ENCODE measurements at places on chromosomes 1 and 21.
A peak's percentile ranks its signal among the peaks of the same experiment; 100 is the strongest.

DNA sequence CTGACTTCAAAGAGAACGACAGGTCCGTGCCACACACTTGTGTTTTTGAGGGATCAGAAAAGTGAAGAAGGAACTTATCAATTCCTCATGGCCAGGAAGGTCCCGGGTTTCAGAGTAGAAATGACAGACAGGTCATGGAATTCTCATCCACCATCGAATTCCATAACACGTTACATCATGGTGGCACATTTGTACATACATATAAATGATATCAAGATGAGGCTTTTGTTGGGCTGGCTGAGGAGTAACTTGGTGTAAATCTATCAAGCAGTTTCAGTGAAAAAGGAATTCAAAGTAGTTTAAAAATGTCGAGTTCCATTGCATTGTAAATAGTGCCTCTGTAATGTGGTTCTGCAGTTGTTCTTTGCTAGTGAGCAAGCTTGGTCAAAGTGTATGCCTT, 22.9 kb upstream of the GNPAT start:
- DNase-seq = no peak

GRCh38 chr1:61098333-61098732, 16.0 kb downstream of the NFIA start:
- no peak for DNase-seq

GRCh38 chr1:35554266-35555211, 2.7 kb downstream of the KIAA0319L start:
- DNase-seq = no peak

GRCh38 chr1:236000781-236001180, 64.1 kb downstream of the NID1 start:
- DNase-seq = no peak

DNA sequence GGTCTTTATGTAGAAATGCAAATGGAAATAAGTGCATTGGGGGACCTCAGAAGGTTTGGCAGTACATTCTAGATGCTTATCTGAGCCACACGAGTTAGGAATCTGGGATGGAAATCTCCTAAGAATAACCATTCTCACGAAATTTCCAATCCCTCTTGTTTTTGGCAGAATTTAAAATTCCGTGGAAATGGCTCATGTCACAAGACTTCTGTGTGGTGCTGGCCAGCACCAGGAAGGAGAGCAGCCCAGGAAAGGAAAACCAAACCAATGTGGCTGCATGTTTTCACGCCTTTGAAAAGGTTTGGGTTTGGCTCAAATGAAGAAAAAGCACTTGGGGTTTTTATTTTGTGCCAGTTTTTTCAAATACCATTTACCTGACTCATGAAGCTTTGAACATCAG, 80.1 kb upstream of the KCNK2 start:
- no peak for DNase-seq

- no peak for DNase-seq
Observed at GRCh38 chr1:101407505-101408211, 170.8 kb downstream of the S1PR1 start.

DNA sequence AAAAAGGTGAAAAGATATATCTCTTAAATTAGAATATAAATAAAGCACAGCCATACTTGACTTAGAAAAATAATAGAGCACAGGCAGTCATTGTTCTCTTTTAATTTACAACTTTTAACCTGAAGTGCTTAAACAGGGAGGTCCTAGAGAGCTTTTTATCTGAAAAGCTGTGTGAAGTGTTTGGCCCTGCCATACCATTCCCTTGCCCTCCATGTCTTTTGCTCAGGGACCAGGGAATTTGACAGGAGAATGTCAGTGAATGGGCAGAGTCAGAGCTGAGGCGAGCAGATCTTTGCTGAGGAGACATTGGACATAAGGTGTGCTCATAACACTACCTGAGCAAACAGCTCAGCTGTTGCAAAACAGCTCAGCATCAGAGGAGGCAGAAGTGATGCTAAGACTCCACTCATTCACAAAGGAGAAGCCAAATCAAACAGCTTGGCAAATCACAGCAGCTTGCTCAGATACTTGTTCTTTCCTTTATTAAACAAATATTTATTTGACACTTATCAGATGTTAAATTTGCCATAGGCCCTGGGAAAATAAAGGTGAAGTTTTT, 14.9 kb upstream of the MGST3 start:
- DNase-seq = no peak

DNA sequence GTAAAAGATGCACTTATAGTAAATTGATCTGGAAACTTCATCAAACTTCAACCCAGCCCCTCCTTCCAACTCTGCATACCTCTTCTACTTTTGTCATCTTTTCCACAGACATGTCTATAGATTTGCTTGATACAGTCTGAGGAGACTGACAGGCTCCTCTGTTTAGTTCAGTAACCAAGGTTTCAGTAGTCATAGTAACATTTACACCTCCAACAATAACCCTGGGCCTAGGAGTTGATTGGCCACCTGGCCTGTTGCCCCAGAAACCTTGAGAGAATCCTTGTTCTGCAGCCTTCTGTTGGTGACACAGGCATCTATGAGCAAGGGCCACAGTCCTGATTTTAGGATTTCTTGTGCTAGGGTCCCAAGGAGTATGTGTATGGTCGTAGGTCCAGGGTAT, at the start of gene CFAP141:
Gene CFAP141, minus strand, starts transcription at position 138 of the 400 bp plus-strand sequence. Its CDS starts 26 bp downstream, at position 112.
- peak; percentile 32 for DNase-seq

DNA sequence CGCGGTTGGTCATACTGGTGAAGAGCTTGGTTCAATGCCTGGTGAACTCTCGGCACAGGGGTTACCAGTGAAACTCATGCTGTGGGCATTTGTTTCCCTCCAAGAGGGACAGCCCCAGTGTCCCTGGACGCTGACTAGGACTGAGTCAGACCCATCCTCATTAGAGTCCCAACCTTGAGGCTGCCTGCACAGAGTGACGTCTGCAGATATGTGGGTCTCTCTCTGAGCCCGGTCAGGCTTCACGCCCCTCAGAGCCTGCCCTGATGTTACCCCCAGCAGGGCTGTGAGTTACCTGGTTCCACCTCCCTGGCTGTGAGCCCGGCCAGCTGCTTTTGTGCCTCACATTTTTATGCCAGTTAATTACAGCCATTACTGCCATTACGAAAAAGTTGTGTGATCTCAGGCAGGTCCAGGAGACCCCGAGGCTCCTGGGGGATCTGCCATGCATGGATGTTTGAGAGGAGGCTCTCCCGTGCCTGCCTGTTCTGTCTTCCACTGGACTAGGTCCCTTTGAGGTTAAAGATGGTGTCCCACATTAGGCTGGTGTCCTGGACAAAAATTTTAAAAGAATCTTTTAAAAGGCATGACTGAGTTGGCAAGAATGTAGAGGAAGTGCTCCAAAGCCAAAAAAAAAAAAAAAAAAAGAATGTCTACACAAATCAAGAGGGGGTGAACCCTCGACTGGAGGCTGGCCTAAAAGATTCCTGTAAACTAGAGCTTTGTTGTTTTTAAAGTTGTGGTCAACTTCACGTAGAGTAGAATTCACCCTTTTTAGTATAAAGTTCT, 36.6 kb upstream of the PADI1 start:
- DNase-seq = no peak

- no peak for DNase-seq
Observed at GRCh38 chr1:172929006-172929405, 121.7 kb downstream of the TNFSF18 start.

GRCh38 chr1:109404838-109405237, 7.1 kb upstream of the SORT1 start:
- no peak for DNase-seq

- peak; percentile 93 for DNase-seq
Observed at GRCh38 chr1:223870617-223871574, 25.1 kb upstream of the TP53BP2 start.

- DNase-seq = no peak
Observed at GRCh38 chr1:5473268-5473667, 519.0 kb downstream of the NPHP4 start.

GRCh38 chr21:44074315-44074958, 32.8 kb upstream of the PWP2 start:
- no peak for DNase-seq

GRCh38 chr1:15400627-15401026, 9.1 kb upstream of the EFHD2 start:
- DNase-seq = no peak

DNA sequence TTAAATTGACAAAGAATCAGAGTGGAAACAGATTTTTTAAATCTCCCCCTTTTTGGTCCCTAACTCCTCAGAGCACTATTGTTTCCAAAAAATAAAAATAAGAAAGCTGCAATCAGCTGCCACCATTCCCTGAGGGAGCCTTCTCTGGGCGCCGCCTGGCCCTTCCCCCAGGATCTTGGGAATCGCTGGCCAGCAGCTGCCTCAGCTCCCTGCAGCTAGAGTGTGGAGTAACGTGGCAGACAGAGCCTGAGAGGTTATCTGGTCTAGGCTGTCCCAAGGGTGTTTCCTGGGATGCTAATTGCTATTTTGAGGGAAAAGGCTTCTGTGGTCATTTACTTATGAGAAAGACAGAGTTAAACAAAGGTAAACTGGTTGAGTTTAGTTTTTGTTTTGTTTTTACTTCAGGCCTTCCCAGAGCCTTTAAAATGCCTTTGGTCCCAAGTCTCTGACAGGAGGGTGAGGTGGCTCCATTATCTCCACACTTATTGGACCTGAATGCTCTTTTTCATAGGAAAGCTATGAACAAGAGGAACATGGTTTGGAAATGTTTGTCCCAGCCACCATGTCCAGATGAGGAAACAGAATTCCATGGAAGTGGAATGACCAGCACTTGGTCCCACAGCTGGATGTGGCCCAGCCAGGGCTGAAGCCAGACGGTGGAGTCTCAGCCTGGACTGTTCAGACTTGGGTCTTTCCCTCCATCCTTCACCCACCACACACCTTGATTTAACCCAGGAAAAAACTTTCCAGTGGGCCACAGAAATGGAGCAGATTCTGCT, 14.1 kb upstream of the KIAA1614 start:
- no peak for DNase-seq

DNA sequence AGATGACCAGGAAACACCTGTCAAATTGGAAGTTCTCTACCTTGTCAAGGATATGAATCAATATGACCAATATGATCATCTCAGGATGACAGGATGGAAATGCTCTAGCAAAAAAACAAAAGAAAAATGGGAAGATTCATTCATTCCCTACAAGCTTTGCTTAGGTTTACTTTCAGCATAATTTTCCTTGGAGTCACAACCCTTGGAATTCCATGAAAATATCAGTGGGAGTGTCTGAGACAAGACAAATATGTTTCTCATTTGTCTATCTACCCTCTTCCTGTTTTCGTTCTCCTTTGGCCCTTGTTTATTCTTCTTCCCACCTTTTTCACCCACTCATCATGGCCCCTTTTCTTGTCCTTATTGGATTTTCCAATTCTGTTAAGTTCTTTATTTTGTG, 50.6 kb downstream of the COLGALT2 start:
- no peak for DNase-seq

GRCh38 chr21:29822064-29822463, 117.7 kb downstream of the GRIK1 start:
- no peak for DNase-seq
